Lung (tissue), 17 donors: ENCODE measurements at places on chromosomes 16 and 17.
A peak's percentile ranks its signal among the peaks of the same experiment; 100 is the strongest.

DNA sequence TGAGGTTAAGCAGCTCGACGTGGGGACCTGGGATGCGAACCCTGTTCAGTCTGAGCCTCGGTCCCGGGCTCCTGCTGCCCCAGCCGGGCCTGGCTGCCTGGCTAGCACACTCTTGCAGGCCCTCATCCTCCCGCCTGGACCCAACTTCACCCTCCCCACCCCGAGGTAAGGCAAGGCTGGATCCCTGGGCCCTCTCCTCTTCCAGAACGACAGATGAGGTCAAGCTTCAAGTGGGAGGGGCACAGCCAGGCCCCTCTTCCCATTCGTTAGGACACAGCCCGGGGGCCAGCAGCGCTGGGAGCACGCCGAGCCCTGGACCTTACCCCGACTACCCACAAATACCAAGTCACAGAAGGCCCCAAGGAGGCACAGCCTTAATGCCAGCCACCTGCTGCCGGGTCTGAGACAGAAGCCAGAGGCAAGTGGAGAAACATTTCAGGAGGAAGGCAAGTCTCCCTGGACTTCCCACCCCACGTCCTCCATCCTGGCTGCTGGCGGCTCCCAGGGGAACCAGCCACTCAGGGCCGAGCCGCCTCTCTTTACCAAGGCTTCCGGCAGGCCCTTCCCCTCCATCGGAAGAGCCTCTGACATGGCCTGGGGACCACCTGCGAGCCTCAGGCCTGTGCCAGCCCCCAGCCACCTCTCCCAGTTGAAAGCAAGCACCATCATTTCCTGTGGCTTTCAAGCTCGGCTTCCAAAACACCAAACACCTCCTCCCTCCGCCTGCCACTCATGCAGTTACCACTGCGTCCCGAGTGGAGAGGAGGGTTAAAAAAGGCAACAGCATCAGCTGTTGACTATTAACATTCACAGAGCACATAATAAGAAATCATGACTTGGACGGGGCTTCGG lies 59.9 kb downstream of the RPH3AL start:
- DNase-seq = no peak

DNA sequence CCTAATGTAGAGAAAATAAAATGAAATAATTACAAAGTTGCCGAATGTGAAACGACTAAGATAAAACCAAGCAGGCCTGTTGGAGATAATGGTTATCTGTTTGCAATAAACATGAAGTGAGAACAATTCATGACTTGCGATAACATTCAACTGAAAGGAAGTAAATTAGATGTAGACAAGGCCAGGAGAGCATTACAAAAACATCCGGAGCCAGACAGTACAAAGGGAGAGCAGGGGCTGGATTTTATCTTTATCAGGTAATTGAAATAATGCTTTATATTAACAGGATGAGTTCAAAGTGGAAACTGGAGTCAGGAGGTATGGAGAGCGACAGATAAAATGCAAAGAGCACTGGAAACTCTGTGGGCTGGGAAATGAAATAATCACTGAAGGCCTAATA lies 265.6 kb upstream of the GOT2 start:
- DNase-seq = peak; percentile 28

GRCh38 chr17:74446551-74447500 lies 14.9 kb downstream of the GPRC5C start:
- peak; percentile 49 for DNase-seq

DNA sequence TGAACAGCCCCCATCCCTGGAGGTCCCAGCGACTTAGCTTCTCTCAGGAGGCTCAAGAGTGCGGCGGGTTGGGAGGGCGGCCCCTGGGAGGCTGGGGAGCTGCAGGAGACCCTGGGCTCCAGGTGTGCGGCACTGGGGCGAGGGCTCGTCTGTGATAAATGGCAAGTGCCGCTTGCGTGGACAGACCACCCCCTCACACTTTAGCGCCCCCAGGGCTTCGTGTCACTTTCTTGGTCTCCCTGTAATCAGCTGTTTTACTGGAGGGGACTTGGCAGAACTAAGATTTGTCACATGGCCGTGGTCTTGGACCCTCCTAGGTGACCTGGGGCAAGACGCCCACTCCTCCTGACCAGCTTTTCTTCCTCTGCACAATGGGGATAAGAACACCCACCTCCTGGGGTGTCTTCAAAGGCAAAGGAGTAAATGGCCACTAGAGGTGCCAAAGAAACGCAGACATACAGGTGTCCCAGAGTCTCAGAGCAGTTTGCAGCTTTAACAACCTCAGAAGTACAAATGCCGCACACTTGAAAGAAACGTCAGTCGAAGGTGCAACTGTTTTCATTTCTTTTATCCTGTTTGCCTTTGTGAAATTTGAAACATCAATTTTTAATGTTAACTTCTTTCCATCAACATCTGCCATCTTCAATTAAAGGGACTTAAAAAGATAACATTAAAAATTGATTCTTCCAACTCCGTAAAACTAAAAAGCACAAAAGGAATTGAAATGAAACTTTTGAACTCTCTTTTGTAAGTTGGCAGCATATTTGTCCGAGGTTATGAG lies 946 bp downstream of the OSGIN1 start:
- DNase-seq = peak; percentile 59

DNA sequence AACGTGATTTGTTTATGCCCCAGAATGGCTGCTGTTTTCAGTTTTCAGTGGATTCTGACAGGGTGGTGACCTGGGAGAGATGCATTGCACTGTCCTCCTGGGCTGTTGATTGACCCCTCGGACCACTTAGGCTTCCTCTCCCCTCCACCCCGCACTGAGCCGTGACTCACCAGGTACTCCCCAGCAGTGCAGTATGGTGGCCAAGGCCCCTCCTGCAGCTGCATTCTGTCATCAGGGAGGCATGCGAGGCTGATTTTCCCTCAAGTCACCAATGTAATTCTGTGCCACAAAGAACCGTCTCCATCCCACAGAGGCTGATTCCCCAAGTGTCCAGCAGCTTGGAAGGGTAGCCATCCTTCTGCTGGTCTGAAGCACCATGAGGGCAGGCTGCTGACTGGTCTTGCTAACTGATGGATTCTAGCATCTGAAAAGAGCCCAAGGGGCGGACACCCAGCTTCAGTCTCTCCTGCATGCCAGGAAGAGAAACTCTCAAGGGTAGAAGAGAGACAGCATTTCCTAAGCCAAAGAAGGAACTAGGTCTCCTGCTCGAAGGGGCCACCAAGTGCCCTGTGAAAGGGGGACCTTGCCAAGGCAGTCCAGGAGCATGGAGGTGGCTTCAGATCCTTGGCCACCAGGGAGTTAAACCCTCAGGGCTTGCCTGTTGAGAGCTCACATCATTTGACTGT lies 148.1 kb downstream of the SOCS1 start:
- no peak for DNase-seq

GRCh38 chr17:50027172-50027880 lies 28.6 kb upstream of the ITGA3 start:
- peak; percentile 74 for DNase-seq
